ENCODE measurements at places on chromosomes 16 and 17.

- no peak for DNase-seq
Measured at GRCh38 chr17:29250666-29251065, 4.0 kb downstream of the CRYBA1 start.

DNA sequence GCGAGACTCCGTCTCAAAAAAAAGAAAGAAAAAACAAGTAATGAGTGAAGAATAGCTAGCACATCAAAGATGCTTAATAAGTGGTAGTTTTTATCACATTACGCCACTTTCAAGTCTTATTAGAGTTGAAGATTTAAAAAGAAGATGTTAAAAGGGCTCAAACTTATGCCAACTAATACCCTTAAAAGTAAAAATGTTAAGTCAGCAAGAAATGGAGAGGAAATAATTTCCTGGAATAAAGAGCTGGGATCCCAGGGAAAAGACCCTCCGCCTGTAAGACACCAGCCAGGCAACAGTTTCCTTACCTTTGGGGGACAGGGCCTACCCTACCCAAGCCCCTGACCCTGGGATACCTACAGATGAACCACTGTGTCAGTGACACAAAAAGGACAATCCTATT, 3.6 kb downstream of the XPO6 start:
- DNase-seq, result no peak

DNA sequence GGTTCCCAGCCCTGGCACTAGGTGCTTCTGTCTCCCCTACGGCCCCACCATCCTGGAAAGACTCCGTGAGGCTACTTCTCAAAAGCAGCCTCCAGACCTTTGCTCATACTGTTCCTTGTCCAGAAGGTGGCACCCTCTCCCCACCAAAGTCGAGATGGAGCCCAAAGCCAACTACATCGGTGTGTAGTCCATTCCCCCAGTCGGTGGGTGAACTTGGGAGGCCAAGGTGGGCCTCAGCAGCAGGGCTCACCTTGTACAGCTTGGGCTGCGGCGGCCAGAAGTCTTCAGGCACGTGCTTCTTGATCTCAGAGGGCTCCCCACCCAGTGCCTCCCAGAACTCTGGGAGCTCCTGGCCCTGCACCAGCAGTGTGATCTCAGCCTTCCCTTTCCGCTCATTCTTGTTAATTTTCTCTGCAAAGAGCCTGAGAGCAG, 10.2 kb downstream of the FLII start:
- DNase-seq, result peak; percentile 70

GRCh38 chr16:2223942-2224486, 623 bp downstream of the E4F1 start:
- peak; percentile 25 for DNase-seq

- peak; percentile 41 for DNase-seq
Measured at GRCh38 chr17:43338886-43339516, 59.8 kb upstream of the ARL4D start.

DNA sequence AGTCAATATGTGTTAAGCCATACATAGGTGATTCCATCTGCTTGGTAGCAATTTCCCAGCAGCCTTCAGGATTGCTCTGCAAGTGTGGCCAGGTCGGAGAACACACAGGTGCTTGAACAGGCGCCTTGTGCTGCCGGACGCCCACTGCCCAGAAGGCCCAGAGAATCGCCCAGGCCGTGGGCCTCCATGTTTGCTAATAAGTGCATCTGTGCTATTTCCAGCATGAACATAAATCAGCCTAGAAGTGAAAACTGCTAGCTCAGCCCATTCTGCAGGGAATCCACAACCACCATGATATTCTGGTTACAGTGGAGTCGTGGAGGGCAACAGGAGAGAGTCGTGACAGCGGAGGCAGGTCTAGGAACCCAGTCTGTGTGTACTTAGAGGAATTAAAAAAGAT, 78.1 kb downstream of the ZFHX3 start:
- no peak for DNase-seq

GRCh38 chr16:75011634-75012307, 12.9 kb downstream of the ZNRF1 start:
- DNase-seq, result peak; percentile 70

DNA sequence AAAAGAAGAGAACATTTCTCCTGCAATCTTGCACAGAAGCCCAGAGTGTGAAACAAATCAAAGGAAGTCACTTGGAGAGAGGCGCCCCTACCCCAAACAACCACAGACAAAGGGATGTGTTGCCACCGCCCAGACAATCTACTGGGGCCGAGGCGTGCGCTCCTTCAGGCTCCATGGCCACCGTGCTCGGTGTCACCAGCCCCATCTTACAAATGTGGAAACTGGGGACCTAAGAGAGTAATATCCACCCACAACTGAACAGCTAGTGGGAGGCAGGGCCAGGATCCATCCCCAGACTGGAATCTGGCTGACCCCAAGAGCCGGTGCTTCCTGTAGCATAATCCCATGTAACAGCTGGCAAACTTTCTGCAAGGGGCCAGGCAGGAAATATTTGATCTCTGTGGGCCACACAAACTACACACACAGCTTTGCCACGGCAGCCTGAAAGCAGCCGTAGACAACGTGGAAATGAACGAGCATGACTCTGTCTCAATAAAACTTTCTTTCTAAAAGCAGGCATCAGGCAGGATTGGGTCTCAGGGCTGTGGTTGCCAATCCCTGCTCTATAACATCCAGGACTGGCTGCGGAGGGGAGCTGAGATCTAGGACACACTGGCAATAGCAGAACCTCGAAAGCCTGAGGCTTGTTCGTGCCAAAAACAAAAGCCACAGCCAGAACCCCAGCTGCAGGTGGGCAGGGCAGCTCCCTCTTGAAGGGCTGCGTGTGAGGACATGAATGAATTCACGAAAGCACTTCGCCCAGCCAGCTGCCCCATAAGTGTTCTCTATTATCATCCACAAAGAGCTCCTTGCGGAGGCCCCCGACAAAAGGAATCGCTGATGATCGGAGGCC, 26.6 kb upstream of the GINS2 start:
- no peak for DNase-seq

DNA sequence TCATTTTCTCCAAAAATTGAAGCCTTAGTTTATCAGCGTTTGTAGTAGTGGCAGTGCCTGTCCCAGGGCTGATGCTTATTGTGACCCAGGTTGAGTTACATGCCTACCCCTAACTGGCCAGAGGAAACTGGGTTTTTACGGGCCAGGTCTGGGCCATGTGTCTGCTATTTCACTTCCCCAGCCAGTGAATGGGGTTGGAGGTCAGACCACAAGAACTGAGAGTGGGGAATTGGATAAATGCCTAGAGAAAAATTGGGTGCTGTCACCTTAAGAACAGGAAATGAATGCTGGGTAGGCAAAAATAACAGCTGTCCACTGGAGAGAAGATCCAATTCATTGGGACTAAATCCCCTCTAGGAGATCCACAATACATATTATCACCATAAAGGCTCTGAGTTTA, 5.2 kb downstream of the ADPRM start:
- DNase-seq, result no peak

GRCh38 chr17:19464031-19465026, 53.3 kb downstream of the RNF112 start:
- no peak for DNase-seq

GRCh38 chr16:87740909-87741424, 24.8 kb downstream of the KLHDC4 start:
- DNase-seq, result no peak

- DNase-seq, result no peak
Measured at GRCh38 chr16:87344931-87345631, 27.9 kb upstream of the C16orf95 start.

DNA sequence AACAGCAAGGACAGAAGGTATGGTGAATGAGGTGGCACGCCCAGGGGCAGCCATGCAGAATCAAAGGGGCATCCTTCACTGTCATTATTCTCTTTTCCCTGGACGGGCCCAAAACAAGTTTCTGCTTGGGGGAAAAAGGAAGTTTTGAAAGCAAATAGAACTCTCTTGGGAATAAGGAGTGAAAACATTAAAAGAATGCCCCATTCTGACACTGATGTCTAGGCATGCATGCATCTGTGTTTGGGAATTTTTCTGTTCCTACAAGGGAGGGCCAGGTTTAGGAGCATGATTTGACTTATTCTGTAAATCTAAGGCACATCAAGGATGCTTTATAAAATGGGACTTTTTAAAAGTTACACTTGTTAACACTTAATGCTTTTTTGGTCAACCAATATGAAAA, 34.3 kb upstream of the SLC12A3 start:
- no peak for DNase-seq

GRCh38 chr16:20903116-20903898, 2.7 kb downstream of the LYRM1 start:
- DNase-seq, result no peak

- DNase-seq, result no peak
Measured at GRCh38 chr17:68711858-68712257, 110.7 kb upstream of the FAM20A start.

GRCh38 chr16:17380613-17381012, 90.1 kb downstream of the XYLT1 start:
- peak; percentile 96 for DNase-seq

DNA sequence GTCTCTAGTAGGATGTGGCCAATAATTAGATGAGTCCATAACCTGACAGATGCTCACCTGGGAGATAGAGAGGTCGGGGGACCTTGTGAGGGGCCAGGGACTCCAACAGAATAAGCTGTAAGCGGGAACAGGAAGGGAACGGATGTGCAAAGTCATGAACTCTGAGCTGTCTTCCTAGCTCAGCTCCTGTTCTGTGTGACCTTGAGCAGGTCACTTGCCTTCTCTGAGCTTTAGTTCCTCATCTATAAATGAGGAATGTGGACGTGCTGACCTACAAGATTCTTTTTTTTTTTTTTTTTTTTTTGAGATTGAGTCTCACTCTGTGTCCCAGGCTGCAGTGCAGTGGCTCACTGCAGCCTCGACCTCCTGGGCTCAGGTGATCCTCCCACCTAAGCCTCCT, 58.9 kb downstream of the AKAP1 start:
- no peak for DNase-seq

DNA sequence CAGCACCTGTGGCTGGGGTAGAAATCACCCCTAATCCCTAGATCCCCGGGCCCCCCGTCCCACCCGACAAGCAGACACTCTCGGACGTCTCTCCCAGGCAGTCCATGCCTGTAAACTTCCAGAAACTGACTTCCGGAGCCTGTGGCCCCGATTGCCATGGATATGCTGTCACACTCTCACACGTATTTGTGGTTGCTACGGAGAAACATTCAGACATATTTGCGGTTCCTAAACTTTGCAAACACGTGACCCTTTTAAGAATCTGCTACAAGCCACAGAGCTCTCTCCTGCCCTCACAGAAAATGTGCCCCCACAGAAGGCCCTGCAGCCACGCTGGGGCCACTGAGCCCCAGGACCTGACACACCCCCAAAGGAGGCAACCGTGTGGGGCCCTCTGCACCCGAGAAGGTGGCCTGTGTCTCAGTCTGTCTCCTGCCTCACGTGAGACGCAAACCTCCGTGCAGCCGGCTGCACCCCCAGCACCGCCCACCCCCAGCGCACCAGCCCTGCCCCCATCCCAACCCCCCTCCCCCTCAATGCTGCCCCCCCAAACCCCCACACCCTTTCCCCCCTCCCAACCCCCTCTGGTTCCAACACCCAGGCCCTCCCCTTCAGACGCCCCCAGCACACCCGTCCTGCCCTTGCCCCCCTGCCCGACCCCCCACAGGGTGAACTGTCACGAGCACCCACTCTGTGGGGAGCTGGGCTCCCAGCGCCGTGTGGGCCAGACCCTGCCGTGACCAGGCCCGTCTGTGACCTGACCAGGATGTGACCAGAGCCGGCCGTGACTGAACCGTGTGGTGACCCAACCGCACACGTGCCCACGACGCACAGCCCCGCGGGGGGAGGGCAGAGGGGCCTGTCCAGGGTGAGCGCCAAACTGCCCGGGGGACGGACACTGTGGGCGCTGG, 66.3 kb upstream of the METRNL start:
- no peak for DNase-seq

DNA sequence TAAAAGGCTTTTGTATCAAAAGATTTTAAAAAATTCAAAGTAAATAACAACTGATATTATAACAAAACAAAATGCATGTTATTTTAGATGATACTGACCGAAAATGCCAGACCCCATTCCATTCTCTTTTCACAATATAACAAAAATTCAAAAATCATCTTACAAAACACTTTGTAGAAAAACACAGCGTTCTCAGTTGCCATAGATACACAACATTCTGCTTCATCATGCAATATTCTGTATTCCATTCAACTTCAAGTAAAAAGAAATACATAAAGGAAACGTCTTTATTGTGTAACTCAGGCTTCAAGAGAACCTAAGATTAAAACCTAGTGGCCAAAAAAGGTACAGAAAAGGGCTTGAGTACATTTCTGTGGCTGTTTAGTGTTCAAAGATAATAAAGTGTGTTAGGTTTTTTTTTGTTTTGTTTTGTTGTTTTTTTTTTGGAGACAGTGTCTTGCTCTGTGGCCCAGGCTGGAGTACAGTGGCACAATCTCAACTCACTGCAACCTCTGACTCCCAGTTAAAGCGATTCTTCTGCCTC, 250.5 kb downstream of the CEP112 start:
- no peak for DNase-seq

GRCh38 chr17:74790161-74791058, 14.3 kb upstream of the NAT9 start:
- no peak for DNase-seq

- DNase-seq, result no peak
Measured at GRCh38 chr16:16017812-16018211, 68.4 kb downstream of the ABCC1 start.

DNA sequence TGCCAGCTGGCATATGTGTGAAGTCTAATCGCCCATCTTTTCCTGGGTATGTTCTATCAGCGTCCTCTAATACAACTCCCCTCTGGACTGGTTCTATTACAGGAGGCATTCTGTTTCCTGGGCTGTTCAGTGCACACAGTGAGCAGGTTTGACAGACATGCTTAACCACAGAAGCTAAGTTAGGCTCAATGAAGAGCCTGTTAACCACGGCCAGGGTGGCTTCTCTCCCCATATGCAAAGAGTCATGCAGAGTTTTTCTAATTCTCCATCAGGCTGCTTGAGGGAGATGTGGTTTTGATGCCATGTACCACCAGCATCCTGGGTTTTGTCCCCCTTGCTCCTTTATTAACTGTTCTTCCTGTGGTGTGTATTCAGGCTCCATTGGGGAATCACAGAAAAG, 57.2 kb upstream of the ALOX12 start:
- DNase-seq, result no peak

- no peak for DNase-seq
Measured at GRCh38 chr17:5283571-5284315, 1.7 kb downstream of the RABEP1 start.

GRCh38 chr17:17782523-17783115, 54.2 kb downstream of the SREBF1 start:
- no peak for DNase-seq

GRCh38 chr17:45771271-45771959, 12.7 kb upstream of the CRHR1 start:
- DNase-seq, result no peak

GRCh38 chr16:85724936-85725335, 26.0 kb downstream of the C16orf74 start:
- DNase-seq, result no peak

DNA sequence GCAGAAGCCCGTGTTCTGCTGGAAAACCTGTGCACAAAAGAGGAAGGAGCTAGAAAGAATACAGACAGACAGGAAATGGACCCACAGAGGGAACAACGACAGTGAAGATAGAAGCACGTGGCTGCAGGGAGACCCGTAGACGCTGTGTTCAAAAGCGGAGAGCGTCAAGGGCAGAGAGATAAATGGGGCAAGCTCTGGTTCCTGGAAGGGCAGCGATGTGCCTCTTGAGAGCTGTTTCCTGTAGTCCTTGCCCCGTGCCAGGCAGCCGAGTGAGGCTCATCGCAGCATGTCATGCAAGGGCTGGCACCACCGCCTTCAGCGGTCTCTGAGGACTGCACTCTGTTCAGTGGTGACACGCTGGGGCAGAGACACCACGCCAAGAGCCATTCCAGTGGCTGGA, 43.6 kb upstream of the CACNG5 start:
- DNase-seq, result no peak

- no peak for DNase-seq
Measured at GRCh38 chr16:14302031-14302398, 230.9 kb downstream of the MRTFB start.

All from kidney capillary endothelial cell (primary cell).